ENCODE measurements at places on chromosomes 7 and 10.

DNA sequence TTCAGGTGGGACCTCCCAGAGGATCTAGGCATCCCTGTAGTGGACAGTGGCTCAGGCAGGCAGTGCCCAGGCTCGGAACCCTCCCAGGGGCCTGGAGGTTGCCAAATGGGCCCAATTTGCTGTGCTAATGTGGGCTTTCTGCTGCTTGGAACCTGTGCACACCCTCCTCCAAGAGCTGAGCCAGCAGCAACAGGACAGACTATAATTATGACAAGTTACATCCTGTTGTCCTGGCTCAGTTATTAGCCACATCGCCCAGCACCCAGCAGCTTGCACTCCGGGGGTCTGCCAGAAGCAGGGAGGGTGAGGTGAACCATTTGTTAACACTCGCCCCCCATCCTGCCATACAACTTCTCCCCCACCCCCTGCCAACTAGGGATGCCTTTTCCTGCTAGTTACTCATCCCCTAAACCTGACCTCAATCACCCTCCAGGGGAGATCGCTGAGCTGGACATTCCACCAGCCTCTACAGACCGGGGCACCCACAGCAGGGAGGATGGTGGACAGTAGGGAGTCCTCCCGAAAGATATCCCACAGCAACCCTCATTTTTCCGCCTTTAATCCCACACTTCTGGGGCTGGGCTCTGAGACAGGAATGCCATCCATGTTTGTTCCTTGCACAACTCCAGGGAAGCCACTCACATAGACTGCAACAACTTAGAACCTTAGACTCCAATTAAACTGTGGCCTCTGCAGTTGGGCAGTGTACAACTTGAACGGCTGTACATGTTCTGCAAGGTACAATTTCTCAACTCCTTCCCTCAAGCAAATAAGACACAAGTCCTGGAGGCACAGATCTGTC lies 7.9 kb upstream of the MYL10 start:
- no peak for DNase-seq

GRCh38 chr10:93064874-93065660 lies 4.5 kb downstream of the CYP26C1 start:
- DNase-seq, result no peak

GRCh38 chr10:43211030-43211429 lies 55.8 kb downstream of the RASGEF1A start:
- no peak for DNase-seq

GRCh38 chr10:9786101-9786500 lies 1231.6 kb upstream of the CELF2 start:
- no peak for DNase-seq

GRCh38 chr7:35781200-35781701 lies 19.6 kb upstream of the SEPTIN7 start:
- DNase-seq, result no peak

DNA sequence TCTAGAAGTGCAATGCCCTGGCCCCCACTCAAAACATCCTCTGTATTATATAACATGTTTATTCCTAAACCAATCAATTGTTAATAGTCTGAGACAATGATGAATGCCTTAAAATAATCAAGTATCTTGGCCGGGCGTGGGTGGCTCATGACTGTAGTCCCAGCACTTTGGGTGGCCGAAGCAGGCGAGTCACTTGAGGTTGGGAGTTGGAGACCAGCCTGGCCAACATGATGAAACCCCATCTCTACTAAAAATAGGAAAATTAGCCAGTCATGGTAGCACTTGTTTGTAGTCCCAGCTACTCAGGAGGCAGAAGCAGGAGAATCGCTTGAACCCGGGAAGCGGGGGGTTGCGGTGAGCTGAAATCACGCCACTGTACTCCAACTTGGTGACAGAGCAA lies 29.4 kb upstream of the CACNA2D1 start:
- no peak for DNase-seq

DNA sequence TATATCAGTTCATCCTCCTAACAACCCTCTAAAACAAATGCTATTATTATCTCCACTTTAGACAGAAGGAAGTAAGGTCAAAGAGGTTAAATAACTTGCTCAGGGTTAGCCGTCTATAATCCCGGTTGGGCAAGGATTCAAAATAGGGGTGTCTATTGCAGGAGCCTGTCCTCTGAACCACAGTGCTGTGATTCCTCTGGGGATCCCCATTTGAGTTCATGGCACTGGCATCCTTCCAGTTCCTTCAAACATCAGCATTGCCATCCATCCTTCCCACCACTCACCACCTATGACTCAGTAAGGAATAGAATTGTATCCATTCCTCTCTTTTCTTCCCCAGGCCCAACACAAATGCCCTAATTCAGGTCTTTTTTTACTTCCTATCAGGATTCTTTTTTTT lies 25.6 kb downstream of the HPS6 start:
- DNase-seq, result no peak

GRCh38 chr10:116715341-116715740 lies 27.0 kb downstream of the HSPA12A start:
- DNase-seq, result no peak

Data from CD4-positive, alpha-beta T cell treated with Interleukin-21 for 1 hour (primary cell).